ENCODE measurements at places on chromosomes 3 and 15.

DNA sequence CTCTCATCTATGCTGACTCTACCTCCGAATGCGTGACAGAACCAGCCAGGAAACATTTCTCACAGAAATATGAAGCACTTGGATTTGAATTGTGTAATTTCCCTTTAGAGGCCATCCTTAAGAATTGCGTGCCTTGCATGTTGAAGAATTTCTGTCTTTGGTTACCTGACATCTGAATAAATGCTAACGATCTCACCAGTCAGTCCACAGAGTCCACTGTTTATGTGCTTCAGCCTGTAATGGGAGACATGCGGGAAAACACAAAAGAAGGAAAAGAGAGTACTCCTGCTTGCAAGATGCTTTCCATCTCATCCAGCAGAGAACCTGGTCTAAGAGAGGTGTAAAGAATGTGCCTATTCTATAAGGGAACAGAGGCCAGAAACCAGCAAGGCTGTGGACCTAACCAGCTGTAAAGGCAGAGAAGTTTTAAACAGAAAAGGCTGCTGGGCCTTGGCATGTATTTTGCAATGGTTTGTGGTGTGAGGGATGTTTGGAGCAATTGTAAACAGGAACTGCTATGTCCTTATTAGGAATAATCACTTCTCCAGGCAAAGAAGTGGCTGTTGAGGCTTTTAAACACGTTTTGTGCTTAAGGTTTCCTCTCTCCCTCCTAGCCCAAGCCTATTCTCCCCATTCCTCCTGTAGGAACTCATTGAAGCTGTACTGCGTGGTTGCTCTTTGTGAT lies 36.4 kb upstream of the BOC start:
- no peak for DNase-seq

DNA sequence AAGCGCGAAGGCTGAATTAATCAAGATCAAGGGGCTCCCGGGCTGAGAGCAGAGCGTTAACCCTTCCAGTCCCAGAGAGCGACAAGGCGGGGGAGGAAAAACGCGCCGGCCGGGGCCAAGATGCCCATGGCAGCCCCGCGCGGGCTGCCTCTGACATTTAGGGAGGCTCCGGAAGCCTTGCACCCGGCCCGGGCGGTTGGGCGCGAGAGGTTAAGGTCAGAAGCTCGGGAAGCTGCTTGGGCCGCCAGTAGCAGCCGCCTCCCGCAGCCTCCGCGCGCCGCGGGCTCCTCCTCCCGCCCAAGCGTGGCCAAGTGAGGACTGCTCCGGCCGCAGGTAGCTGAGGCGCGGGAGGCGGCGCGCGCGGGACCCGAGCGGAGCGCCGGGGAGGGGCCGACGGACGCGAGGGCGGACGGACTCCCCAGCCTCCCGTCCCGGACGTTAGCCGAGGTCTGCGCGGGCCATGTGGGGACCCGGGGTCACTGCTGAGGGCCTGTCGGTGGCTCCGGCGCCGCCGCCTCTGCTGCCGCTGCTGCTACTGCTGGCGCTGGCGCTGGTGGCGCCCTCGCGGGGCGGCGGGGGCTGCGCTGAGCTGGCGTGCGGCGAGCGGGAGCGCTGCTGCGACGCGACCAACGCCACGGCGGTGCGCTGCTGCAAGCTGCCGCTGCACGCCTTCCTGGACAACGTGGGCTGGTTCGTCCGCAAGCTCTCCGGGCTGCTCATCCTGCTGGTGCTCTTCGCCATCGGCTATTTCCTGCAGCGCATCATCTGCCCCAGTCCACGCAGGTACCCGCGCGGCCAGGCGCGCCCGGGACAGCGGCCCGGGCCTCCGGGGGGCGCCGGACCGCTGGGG lies at the start of gene C3orf80:
C3orf80 (plus strand) TSS at position 247 of the 850 bp plus-strand sequence; CDS start at position 461, 214 bp downstream.
- peak; percentile 84 for DNase-seq

- DNase-seq: no peak
These were observed 46.0 kb downstream of the MEIS2 start for GRCh38 chr15:37054336-37054735.

- DNase-seq: no peak
These were observed 500.4 kb downstream of the SHQ1 start for GRCh38 chr3:72347819-72348319.

DNA sequence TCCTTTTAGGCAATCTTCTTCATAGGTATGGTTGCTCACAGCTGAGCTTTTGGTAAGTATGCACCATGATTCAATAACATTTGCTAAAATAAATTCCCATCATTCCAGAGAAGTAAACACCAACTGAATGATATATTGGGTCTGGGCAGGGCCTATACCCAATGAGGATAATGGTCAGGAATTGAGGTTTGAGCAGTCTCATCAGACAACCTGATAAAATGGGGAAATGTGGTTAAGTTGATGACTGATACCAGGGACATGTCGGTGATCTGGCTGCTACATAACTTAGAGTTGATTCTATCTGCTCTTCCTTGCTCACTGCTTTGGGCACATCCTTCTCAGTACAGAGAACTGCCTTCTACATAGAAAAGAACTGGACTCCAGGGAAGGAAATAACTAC lies 92.9 kb downstream of the GPR156 start:
- no peak for DNase-seq

DNA sequence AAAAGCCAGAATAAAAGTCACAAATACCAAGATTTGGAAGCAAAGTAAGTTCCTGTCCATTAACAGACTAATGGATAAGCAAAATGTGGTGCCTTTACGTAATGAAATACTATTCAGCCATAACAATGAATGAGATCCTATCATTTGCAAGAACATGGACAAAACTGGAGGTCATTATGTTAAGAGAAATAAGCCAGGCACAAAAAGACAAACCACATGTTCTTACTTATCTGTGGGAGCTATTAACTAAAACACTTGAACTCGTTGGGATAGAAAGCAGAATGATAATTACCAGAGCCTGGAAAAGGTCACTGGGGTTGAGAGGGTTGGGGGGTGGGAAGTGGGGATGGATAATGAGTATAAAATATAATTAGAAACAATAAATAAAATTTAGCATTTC lies 1015.9 kb downstream of the OTOL1 start:
- DNase-seq: no peak

GRCh38 chr3:193680220-193680619 lies 87.2 kb downstream of the OPA1 start:
- DNase-seq: no peak

- DNase-seq: no peak
These were observed 106.1 kb downstream of the THSD4 start for GRCh38 chr15:71221417-71221816.

DNA sequence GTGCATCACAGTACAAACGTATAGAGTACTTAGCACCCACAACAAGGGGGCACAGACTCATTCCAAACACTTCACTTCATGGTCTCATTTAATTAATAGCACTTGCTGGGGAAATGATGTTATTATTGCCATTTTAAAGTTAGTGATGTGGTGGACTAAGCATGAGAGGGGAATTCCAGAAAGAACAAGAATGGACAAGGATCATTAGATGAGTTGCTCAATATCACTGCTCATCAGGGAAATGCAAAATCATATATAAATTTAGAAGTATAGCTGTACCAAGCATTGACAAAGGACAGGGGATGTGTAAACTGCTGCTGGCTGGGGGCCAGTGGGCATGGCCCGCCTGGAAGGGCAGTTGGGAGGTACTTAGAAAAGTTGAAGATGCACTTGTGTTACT lies 14.6 kb downstream of the PRR20G start:
- DNase-seq: no peak

DNA sequence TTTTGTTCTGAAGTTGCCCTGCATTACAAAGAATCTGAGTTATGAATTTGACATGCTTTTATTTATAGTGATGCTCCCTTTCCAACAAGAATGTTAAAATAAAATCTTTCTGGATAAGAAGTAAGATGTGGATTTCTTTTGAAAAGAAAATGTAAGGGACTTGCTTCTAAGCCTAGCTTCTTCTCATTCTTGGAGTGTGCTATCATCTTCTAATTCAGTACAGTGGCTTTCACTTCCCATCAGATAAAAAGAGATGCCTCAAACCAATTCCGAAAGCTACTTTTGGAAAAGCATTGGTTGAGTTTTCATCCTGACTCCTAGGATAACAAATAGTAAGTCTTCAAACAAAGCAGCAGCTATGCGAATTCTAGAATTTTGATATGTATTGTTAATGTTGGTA lies 197.0 kb upstream of the ZPLD1 start:
- DNase-seq: no peak

- no peak for DNase-seq
These were observed 8.5 kb downstream of the PLCH1 start for GRCh38 chr3:155736381-155736780.

GRCh38 chr3:52238193-52238760 lies 681 bp downstream of the TWF2 start:
- no peak for DNase-seq

DNA sequence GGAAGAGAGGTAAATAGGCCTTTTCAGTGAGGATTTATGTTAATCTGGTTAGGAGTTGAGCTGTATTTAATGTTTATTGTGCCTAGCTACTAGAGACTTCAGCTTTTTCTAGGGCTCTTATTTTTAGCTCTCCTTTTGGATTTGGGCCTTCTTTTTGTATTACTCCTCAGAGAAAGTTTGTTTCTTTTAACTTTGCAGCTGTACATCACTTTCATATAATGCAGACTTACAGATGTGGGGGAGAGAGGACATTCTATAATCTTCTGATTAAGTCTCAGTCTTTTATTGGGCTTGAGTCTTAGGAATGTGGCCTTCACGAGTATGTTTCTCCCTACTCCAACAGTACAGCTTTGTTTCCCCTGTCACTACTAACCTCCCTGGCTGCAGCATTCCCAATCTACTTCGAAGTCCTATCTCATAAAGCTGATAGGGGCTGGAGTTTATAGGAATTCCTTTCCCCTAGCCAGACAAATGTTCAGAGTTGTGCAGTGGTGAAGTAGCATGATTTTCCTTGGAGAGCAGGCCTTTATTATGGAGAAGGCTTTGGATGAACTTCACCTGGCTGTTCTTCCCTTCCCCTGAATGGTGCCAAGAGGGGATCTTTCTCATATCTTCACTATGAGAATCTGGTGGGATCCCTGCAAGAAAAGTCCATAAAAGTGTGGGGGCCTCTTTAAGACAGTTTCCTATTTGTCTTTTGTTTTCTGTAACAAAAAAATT lies 82.2 kb upstream of the CBLB start:
- DNase-seq: no peak

- DNase-seq: peak; percentile 93
These were observed 187.1 kb downstream of the PDE8A start for GRCh38 chr15:85168642-85169173.

DNA sequence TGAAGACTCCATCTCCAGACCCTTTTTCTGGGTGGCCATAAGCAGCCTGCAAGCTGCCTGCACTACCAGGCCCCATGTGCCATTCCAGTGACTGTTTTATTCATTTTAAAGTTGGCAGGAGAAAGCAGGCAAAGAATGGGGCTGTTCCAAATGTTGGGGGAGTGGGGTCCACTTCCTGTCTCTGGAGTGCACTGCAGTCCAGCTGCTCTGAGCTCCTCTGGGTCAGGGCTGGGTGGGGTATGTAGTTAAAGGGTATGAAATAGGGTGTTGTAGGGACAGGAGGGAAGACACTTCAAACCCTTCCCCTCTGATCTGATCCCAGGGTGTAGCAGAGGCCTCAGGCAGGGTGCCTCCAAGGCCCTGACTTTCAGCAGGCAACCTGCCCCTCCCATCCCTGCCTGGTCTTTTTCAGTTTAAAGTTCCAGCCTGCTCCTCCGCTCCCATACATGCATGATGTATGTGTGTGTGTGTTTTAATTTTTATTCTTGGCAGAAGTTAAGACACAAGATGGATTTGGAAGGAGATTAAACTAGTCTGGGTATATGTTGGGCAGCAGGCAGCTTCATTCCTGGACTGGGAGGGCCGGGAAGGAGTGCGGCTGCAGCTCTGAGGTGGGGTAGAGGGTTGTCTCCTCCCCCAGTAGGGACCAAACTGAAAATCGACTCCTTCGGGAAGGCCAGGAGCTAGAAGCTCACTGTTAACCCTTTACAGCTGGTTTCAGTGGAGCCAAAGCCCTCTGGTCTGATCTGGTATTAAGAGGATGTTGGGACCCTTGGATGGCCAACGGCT lies 17.3 kb downstream of the BOC start:
- no peak for DNase-seq

DNA sequence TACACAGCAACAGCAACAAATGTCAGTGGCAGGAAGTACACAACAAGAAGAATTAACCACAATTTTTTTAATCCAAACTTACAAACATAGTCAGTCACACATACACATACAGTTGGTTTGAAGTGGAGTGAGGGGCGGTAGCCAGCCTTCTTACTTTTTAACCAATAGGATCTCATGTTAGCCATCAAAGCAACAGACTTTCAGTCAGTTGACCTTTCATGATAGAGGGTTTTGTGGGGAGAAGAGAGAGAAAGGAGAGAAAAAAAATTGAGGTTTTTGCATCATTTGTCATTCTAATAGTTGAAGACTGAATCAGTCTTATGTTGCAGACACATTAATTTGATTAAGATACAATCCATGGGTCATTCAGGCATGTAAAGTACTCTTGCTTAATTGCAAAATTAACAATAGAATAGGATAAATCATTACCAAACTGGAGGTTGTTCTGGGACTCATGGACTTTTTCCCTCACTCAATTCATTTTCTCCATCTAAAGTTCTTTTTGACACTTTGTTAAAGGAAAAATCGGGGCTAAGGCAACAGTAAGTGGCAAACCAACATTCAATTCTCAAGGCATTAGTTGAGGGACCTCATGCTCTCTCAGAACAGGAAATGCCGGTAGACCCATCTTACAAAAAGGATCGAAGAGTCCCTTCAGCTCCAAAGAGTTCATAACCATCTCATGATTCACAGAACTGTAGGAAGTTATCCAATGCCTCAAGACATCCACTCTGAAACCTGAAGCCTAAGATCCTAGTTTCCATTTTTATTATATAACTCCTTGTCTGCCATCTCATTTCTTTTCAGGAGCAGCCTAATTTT lies 159.5 kb upstream of the LPP start:
- no peak for DNase-seq

GRCh38 chr15:68721886-68722285 lies 98.8 kb downstream of the ANP32A start:
- DNase-seq: no peak

DNA sequence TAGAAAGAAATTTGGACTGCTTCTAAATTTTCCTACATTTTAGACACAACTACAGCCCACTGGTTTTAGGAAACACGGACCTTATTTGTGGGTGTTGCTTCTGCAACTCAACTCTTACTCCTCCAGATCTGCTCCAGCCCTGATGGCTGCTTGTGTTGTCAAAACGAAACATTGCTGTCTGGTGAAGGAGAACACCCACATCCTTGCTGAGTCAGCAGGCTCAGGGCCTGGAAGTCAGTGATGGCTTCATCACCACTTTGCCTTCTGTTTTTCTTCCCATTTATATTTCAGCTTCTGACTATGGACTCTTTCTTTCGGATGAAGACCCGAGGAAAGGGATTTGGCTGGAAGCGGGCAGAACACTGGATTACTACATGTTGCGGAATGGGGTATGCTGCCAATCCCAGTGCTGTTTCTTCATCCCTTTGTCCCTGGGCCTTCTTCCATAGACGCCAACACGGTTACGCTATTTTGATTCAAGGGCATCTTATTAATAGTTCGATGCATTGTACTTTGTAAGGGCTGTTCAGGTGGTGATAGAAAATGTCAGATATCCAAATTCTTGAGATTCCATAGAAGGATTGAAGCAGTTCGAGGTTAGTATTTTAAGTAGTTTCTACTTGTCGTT lies 392.6 kb upstream of the TPM1 start:
- DNase-seq: no peak

Measured in T47D (cell line).